ENCODE measurements at places on chromosomes 4 and X.

- no peak for DNase-seq
These were observed 20.8 kb upstream of the TEX13C start for GRCh38 chrX:125298871-125299270.

DNA sequence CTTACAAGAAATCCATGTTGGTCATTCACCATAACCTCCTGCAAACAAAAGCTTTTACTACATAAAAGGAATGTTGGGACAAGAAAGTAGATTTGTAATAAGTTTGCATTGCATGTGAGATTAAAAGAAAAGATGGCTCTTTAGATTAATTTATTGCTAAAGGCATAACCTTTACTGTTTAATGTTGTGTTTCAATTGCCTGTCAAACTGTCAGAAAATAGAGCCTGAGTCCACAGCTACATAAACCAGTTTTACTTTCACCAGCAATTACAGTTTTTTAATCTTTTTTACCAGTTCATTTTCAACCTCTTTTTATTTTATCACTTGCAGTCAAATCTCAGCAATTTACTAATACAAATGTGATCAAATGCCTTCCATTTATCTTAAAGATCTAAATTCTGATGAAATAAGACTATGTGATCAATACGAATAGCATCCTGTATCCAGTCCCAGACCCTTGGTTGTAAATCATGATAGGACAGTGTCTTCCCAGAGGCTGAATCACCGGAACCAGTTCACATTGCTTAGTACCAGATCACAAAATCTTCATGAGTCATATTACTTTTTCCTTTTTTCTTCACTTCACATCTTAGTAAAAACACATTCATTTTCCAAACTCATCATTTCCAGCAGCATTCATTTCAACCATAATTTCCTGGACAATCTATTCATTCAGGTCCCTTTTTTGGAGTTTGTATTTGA, 95.4 kb upstream of the FRG1 start:
- peak; percentile 47 for DNase-seq

DNA sequence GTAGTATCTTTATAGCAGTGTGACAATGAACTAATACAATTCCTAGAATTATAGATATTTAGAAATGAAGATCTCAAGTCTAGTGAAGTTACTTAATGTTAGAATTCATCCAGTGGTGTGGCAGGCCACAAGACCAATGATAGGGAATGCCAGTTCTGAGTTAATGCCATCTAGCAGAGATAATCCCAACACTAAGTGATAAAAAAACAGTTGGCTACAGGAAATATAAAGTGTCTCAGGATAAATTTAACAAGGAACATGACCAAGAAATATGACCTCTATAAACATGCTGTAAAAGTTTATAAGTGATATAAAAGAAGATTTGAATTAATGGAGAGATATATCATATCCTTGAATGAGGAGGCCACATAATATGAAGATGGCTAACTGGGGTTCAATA, 1790.5 kb upstream of the ADGRL3 start:
- DNase-seq: no peak

- no peak for DNase-seq
These were observed 128.8 kb upstream of the FAM9B start for GRCh38 chrX:9162698-9163097.

DNA sequence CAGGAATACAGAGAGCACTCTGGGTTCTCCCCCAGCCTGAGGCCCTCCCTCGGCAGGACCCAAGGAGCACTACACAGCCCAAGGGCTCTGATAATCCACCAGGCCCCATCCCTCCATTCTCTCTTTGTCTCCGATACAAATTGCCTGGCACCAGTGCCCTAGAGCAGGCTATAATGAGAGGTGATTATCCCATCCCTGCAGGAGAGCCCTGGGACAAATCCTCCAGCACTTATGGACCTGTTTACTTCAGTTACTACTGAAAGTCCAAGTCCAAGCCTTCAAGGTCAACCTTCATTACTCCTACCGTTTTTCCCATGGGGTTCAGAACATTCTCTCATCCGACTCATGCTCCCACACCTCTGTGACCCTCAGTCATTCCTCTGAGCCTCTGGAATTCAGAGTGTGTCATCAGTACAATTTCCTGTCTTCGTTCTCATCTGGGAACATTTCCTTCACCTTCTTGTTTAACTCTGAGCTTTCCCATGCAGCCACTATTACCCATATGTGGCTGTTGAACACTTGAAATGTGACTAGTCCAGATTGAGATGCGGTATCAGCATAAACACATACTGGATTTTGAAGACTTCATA, 299.0 kb downstream of the RAPGEF2 start:
- peak; percentile 57 for DNase-seq

DNA sequence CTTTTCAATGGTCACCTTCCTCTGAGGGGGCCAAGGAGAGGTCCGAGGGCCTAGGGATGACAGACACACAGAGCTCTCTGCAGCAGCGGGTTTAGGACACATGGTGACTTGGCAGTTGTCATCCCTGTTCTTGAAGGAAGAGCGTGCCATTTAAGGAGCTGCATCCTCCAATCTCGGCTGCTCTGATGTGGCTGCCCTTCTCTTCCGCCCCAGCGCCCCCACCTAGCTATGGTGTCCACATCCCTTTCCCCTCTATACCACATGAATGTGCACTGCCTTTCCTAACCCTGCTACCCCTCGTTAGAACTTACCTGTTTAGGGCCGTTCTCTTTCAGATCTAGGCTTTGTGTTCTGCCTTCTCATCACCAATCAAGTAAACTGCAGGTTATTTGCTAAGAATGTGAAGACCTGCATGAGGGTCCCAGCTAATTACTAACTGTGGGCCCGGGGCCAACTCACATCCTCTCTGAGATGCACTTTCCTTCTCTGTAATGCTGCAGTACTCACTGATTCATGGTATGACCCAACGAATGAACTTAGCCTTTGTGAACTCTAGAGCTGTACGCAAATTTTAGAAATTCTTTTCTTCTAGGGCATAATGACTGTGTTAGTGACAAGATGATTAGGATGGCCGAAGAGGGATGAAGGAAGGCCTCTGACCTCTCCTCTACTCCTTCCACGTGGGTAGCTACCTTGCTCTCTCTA, 38.2 kb downstream of the CHST7 start:
- DNase-seq: no peak

- DNase-seq: no peak
These were observed 116.5 kb upstream of the RBPJ start for GRCh38 chr4:26204249-26204825.

- DNase-seq: no peak
These were observed 621.8 kb upstream of the GALNT7 start for GRCh38 chr4:172546782-172547181.

- no peak for DNase-seq
These were observed 41.5 kb downstream of the TNIP3 start for GRCh38 chr4:121122661-121123060.

- peak; percentile 29 for DNase-seq
These were observed 50.0 kb upstream of the AADAT start for GRCh38 chr4:170139764-170140163.

- DNase-seq: peak; percentile 39
These were observed 1.6 kb downstream of the LONRF3 start for GRCh38 chrX:118975831-118976598.

Data from GM03348 (cell line).